ENCODE measurements at places on chromosomes 6 and 20. TPM values are rescaled to one million over a fixed set of nuclear protein-coding genes. Genes with fewer than 3 reads are reported as not detected.

The SIRPD gene
- total RNA-seq, result not detected

- no peak for DNase-seq
Observed at GRCh38 chr20:8829256-8829655, 239.6 kb upstream of the PLCB4 start.

The TP53TG5 gene
- total RNA-seq, result not detected

GRCh38 chr6:16651871-16652270 lies 109.4 kb downstream of the ATXN1 start:
- no peak for DNase-seq

DNA sequence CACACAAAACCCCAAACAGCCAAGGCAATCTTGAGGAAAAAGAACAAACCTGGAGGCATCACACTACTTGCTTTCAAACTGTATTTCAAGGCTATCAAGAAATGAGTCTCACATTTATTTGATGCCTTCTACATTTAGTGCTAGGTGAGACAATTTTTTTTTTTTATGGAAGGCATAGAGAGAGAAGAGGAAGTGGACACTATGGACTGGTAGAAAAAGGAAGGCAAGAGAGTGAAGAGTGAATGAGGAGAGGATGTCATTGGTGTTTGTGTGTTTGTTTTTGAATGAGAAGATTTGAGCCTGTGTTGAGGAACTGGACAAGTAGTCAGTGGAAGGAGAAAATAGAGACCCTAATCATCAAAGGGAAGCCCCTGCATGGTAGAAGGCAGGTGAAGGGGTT lies 182.0 kb upstream of the JAG1 start:
- no peak for DNase-seq

- no peak for DNase-seq
Observed at GRCh38 chr6:108030211-108030610, 44.3 kb downstream of the OSTM1 start.

DNA sequence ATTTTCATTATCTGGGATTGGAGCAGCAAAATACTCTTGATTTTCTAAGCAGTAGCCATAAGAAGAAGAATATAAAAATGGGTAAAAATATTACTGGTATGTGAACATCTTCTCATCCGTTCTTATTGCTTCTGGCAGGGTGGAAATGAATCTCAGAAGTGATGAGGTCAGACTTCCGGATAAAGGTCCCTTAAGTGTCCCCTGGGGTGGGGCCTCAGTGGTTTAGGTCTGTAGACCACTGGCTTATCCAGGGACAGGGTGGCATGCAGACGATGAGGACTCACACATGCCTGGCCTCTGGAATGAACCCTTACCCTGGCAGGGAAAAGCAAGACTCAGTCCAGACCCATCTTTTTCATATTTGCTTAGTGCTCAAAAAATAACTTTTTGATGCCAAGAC lies 143.3 kb downstream of the UST start:
- no peak for DNase-seq

Measured in occipital lobe (tissue), 3 donors.